Activated T-helper 1 cell treated with anti-CD3 and anti-CD28 coated beads, Interleukin-2, amount 50 U/mL, for 16 hours (primary cell): ENCODE measurements at places on chromosomes 11 and 22.

DNA sequence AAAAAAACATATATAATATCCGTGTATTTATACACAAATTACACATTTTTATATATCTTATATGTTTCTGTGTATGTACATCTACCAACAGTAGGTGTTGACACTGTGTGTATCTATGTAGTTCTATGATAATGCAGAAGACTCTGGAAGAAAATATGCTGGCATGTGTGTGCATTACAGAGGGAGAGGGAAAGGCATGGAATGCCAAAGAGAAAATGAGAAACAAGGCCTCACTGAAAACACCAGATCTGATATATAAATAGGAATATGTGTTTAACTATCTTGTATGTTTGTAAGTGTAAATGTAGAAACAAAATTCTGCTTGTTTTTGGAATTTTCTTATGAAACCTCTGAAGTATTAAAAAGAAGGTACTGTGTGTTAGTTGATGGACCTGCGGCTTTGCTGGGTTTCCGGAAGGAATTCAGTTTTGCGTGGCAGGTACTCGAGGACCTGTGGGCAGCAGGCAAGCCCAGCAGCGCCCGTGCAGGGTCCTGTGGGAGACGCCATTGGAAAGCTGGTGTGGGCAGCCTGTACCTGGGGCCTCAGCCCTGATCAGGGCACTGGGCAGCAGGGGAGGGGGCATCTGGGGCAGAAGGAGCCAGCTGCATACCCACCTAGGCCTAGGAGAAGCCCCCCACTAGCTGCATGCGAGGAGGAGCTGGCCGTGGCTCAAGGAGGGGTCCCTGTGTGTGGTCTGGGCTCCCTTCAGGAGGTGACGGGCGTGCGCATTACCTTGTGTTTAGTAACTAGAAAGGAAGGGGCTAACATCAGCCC, 7.6 kb upstream of the TRMU start:
- DNase-seq, result no peak

DNA sequence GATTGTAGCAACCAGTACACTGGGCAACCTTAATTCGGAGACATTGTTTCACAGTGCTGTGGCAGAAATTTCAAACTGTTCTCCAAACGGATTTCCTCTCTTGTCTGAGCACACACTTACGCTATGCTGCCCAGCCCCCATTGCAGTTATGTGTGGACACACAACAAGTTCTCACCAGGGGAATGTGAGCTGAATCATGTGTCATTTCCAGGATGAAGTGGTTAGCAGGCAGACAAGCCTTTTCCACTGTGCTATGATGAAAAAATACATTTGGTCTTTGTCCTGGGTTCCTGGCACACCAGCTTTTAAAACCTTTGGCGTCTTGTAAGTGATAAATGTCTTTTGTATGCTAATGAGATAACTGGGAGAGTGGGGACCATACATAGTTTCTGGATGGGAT, 46.9 kb upstream of the SYT9 start:
- no peak for DNase-seq

DNA sequence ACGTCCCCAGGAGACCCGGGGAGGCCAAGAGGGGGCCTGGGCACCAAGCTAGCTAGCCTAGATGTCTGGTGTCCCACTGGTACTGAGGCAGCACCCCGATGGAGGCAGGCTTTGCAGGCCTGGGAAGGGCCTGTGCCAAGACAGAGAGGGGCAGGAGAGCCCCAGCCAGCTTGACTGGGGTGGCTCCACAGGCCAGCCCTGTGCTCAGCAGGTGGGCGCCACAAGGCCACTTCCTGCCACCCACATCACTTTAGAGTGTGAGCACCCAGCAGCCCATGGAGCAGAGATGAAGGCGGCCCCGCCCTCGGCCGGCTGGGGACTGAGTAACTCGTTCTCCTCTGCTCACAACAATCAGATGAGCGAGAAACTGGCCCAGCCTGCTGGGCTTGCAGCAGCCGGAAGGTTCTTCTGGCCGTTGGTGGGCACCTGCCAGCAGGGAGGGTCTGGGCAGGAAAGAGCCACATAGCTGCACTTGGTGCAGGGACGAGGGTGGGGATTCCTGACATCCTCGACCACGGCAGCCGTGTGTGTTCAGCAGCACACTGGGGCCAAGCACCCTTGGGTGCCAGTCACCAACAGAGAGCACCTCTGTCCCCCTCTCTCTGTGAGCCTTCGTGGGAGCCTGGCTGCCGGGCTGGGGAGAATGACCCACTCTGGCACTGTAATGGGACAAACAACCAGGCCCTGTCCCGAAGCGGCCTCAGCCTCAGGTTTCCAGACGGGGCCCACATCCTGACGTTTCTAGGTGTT, 7.6 kb downstream of the OSBPL5 start:
- no peak for DNase-seq

GRCh38 chr11:72280726-72281315, 36.8 kb upstream of the PHOX2A start:
- DNase-seq, result no peak

DNA sequence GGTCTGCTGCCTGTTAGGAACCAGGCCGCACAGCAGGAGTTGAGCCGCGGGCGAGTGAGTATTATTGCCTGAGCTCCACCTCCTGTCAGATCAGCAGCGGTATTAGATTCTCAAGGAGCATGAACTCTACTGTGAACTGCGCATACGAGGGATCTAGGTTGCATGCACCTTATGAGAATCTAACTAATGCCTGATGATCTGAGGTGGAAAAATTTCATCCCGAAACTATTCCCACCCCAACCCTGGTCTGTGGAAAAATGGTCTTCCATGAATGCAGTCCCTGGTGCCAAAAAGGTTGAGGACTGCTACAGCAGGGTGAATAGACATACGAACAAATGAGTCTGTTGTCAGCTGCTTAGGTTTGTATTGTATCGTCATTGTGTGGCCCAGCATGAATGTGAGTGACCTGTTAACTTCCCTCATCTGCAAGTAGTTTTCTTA, 29.8 kb downstream of the RNF141 start:
- no peak for DNase-seq

- DNase-seq, result no peak
Observed at GRCh38 chr22:40797427-40797826, 21.7 kb downstream of the SLC25A17 start.
